ENCODE measurements at places on chromosomes 4 and X.

DNA sequence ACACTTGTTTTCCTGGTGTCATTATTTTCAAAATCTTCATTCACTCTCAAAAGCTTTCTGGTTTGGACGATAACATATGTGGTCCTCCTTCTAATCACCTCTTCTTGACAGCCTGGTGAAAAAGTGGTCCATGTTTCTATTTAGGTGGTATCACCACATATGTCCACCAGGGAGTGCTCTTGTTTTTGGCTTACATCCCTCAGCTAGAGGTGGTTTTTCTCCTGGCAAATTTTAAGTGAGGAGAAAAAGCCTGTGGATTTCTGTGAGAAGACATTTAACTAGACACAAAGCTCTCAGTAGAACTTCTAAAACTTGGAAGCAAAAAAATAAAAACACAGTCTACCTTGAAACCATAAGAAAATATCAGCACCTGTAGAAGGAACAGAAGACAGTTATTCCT lies 58.0 kb upstream of the FRMPD4 start:
- DNase-seq: no peak

- no peak for DNase-seq
Measured at GRCh38 chrX:53056292-53056691, 7.7 kb downstream of the GPR173 start.

GRCh38 chr4:23814587-23814986 lies 75.3 kb downstream of the PPARGC1A start:
- DNase-seq: no peak

- no peak for DNase-seq
Measured at GRCh38 chrX:78886550-78886949, 58.6 kb upstream of the P2RY10 start.

- DNase-seq: peak; percentile 32
Measured at GRCh38 chr4:144174401-144175067, 34.0 kb upstream of the GYPA start.

All from HFF-Myc (cell line).